ENCODE measurements at places on chromosomes 12 and 14.

DNA sequence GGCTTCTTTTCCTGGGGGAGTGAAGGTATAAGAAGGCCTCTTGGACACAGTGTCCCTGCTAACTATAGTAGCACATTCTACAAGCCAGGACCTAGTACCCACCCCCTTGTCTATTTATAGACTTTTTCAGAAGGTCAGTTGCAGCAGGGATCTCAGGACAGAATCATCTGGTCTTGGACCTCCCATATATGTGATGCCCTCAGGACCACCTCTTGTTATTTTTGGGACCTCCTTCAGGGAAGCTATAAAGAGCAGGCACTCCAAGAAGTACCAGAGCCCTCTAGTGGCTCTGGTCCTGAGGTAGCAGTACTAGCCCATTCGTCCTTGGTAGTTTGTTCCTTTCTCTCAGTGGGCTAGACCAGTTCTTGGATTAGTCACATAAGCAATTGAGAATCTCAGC is 4.3 kb downstream of the COQ10A start:
- peak; percentile 68 for DNase-seq

DNA sequence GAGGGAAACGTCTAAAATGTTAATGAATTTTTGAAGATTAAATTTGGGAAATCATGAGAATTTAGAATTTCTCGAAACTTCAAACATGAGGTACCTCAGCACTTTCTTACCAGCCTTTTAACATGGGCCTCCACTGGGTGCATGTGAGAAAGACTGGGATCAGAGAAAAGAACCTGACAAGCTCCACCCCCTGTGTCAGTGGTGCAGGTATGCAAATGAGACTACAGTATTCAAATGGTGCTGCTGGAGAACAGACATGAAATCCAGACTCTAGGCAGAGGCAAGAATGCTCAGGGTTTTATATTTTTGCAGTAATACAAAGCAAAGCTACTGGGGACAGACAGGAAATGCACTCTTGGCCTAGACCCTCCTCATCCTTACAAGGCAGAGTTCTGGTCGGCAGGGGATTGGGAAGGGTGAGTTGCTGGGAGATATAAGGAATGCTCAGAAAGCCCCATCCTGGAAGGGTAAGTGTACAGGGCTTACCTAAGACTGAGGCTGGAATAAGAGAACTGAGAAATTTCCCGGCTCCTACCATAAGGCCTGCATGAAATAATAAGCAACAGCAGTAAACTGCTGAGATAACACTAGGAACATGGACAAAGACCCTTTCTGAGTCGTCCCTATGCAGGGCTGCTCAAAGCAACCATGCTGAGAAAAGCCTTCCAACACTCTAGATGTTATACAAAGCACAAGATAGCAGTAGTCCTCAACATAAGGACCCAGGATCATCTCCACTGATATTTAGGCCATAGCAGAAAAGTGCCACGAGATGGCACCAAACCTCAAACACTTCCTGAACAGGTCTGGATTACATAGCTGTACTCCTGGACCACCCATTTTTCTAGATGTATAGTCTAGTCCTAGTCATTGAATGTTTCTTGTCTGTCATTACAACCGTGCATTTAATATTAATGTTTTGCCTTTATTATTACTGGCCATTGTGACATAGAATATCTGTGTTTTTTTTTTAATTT is 260.8 kb downstream of the RASSF9 start:
- peak; percentile 88 for DNase-seq

DNA sequence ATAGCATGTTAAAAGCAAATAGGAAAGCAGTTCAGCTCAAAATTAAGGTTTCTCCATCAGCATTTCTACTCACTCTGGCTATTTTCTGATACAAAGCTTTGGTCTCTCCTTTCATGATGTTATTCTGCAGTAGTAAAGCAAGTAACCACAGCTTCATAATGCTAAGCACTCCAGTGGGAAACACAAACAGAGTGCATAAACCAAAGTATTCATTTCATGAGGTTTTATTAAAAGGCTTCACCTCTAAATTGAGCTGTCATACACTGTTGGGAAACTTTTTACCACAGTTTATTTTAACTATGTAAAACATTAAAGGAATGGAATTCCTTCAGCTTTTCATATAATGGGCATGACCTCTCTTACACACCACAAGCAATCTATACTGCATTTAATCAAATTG is 157.9 kb upstream of the LMO3 start:
- DNase-seq = no peak

DNA sequence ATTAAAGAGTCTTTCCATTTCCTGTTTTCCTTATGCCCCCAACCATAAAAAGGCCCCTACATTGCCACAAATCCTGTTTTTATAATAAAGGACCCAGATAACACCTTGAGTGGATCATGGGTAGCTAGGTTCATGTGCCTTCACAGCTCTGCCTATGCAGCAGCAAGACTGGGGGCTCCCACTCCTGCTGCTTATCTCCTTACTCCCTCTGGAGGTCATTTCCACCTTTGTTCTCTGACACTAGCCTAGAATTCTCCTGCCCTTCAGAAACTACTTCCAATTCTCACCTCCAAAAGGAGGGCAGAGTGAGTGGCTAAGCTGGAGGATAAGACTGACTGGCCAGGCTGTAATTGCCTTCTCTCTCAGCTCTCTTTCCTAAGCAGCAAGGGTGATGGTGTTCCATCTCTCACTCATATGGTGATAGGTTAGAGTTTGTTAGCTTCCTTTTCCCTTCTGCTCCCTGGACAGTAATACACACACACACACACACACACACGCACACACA is 20.0 kb upstream of the STAC3 start:
- peak; percentile 83 for DNase-seq

DNA sequence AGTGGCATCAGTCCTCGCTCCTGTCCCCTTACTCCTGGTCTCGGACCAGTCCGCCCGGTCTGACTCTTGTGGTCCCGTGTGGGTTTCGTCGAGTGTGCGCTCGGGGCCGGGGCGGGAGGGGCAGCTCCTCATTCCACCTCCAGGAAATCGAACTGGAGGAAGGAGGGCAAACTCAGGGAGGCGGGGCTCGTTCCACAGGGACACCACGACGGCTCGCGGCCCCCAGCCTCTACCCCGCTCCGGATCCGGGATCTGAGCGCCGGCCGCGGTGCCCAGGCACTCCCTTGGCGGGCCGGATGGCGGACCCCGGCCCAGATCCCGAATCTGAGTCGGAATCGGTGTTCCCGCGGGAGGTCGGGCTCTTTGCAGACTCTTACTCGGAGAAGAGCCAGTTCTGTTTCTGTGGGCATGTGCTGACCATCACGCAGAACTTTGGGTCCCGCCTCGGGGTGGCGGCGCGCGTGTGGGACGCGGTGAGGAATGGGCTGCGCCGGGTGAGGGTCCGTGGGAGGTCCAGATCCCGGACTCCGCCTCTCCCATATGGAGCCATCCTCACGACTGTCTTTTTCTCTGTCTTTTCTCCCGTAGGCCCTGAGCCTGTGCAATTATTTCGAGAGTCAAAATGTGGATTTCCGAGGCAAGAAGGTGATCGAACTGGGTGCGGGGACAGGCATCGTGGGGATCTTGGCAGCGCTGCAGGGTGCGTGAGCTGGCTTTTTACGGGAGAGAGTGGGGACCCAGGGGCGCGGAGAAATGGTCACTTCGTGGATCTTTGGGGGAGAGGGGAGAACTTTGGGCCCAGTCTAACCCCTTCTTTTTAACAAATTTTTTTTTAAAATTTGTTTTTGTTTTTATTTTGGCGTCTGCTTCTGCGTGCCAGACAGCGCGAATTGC is at the start of gene EEF1AKMT3:
Gene EEF1AKMT3, plus strand, starts transcription at position 186 of the 894 bp plus-strand sequence. Its CDS starts 111 bp downstream, at position 297.
- no peak for DNase-seq

DNA sequence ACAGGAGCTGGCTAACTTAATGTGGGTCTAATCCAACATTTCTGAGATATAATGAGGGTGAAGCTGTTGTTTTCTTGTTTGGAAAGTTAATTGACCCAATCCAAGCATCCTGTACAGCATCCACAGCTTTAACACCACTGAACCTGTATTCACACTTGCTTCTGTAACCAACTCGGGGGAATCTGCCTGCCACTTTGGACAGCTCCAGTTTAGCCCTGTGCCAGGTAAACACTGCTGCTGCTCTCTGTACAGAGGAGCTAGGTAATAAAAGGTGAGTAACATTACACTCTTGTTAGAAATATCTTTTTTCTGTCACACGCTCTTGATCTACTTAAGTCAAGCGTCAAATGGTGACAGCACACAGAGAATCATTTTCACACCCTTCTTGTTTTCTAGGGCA is 700 bp downstream of the OR11G2 start:
- no peak for DNase-seq

- no peak for DNase-seq
Measured at GRCh38 chr14:70898111-70898745, 9.0 kb upstream of the PCNX1 start.

GRCh38 chr12:131090274-131091210 is 136.8 kb downstream of the ADGRD1 start:
- DNase-seq = peak; percentile 33

DNA sequence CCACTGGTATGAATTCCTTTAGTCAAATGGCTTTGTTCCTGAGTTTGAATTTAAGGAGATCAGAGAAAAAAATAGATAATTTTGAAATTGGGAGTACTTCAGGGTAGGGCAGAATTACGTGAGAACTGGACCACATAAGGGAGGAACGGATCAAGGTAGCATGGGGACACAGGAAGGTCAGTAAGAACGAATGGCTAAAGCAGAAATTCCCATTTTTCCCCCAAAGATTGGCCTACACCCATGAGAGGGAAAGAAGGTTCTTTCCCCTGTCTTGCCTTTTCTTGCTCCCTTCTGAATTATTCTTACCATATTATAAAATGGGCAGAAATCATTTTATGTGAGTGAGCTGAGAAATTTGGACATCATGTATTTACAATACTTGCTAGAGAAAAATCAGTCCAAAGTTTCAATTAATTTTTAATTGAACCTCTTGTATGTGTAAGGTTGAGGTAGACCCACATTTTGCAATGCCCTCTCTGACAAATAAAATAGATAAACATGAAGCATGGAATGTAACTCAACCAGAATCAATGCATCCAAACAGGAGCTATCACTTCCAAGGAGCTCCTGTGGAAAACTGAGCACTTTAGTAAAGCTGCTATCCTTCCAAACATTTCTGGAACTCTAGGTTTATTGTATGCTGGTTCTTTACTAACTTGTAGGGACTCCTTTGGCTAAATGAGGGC is 93.8 kb downstream of the KIF21A start:
- DNase-seq = no peak
